Neural progenitor cell (in vitro differentiated cells): ENCODE measurements at places on chromosomes 3 and 15.
A peak's percentile ranks its signal among the peaks of the same experiment; 100 is the strongest.

DNA sequence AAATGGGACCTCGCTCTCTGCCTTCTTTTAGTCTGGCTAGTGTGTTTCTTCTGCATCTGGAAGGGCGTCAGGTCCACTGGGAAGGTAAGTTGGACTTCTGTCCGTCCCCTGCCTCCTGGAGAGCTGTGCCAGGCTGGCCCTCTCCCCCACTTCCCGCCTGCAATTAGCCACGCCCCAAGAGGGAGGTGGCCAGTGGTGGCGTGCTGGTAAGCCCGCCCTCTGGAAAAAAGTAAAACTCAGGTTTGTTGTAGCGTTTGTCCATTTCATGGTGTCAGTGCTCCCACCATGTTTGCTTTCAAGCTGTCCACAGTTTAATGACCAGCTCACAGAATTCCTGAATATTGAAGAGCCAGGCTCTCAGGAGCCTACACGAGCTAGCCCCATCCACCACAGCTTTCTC is 55.6 kb downstream of the SLC6A6 start:
- peak; percentile 51 for DNase-seq

GRCh38 chr3:101635954-101636798 is 40.8 kb downstream of the ZBTB11 start:
- DNase-seq: peak; percentile 77

DNA sequence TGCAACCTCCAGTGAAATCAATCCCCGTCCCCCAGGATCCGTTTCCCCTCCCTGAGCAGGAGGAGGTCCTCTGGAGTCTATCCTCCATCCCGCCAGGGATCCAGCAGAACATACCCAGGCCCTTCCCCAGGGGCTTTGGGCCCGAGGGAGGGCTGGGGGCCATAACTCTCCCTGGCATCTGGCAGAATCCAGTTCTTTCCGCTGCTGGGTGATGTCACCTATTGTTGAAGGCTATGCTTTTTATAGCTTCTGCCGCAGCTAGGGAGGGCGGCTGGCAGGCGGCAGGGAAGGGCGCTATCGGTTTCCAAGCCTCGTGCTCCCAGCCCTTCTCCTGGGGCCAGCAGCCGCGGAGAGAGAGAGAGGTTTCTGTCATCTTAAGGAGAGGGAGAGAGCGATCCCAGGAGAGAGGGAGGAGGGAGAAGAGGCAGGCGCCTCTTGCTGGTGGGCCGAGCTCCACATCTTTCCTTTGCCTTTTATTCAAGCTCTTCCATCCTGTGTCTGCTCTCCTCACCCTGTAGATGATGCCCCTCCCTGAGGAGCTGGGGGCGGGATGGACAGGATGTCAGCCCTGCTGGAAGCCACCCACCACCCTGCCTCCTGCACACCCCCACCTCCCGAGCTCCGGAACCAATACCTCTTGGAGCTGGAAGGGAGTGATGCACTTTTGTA is 120.1 kb downstream of the ANP32A start:
- DNase-seq: peak; percentile 58

GRCh38 chr3:189914799-189915198 is 205.9 kb downstream of the P3H2 start:
- DNase-seq: no peak

DNA sequence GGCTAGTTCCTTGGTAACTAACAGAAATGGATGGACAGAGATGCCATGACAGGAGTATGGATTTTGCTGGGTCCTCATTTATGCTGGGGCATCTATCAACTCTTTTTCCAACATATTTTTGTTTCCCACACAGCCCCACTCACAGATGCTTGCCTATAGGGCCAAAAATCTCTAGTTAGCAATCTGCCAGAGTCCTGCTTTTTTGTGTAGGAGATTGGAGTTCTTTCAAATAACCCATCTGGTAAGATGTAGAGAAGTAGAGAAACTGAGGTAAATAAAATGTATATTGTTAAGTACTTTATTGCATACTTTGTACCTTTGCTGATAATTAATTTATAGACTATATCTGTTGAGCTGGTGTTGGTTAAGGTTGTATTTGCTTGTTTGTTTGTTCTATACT is 456.5 kb upstream of the GOLIM4 start:
- no peak for DNase-seq
